EL (cell line): ENCODE measurements at places on chromosomes 13 and 19.

DNA sequence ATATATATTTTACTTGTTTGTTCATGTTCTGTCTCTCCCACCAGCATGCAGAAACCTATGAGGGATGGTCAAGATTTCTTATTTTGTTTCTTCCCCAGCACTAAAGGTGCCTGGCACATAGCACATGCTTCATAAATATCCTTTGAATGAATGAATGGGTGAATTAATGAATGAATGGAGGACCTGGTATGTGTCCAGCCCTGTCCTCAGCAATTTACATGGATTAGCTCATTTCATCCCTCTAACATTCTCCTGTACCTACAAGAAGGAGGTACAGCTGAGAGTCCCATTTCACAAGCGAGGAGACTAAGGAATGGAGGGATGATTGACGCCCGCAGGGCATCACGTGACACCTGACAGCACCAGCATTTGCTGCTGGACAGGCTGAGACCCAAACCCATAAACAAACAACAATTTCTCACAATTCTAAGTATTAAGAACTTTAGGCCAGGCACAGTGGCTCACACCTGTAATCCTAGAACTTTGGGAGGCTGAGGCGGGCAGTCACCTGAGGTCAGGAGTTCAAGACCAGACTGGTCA lies 6.8 kb upstream of the BCAT2 start:
- DNase-seq: no peak

DNA sequence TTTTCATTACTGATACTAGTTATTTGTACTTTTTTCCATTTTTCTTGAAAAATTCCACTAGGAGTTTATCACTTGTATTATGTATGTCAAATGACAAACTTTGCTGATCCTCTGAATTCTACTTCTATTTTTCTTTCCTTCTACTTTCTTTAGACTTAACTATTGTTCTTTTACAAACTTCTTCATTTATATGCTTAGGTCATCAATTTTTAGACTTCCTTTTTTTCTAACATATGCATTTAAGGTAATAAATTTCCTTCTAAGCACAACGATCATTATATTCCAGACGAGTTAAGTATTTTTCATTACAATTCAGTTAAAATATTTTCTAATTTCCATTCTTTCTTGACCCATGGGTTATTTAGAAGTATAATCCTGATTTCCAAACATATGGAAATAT lies 240.8 kb downstream of the NHLRC3 start:
- no peak for DNase-seq

DNA sequence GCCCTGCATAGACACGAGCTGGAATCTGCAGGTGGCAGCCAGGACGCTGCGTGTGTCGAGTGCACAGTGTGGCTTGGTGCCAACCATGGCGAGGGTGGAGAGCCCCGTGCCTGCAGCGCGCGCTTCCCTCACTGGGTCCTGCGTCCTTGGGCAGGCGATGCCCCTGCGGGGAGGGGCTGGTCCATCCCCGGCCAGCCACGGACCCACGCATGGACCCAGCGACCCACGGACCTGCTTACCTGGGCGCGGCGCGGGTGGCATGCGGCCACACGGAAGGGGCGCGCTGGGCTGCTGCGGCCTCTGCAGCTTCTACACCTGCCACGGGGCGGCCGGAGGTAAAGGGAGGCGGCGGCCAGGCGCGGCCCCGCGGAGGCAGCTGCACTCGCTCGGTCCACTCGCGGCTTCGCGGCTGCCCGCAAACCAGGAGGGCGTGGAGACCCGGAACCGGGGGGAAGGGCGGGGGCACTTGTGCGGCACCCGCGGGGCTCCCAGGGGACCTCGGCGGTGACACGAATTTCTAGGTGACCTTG lies 569 bp upstream of the MCF2L start:
- no peak for DNase-seq

DNA sequence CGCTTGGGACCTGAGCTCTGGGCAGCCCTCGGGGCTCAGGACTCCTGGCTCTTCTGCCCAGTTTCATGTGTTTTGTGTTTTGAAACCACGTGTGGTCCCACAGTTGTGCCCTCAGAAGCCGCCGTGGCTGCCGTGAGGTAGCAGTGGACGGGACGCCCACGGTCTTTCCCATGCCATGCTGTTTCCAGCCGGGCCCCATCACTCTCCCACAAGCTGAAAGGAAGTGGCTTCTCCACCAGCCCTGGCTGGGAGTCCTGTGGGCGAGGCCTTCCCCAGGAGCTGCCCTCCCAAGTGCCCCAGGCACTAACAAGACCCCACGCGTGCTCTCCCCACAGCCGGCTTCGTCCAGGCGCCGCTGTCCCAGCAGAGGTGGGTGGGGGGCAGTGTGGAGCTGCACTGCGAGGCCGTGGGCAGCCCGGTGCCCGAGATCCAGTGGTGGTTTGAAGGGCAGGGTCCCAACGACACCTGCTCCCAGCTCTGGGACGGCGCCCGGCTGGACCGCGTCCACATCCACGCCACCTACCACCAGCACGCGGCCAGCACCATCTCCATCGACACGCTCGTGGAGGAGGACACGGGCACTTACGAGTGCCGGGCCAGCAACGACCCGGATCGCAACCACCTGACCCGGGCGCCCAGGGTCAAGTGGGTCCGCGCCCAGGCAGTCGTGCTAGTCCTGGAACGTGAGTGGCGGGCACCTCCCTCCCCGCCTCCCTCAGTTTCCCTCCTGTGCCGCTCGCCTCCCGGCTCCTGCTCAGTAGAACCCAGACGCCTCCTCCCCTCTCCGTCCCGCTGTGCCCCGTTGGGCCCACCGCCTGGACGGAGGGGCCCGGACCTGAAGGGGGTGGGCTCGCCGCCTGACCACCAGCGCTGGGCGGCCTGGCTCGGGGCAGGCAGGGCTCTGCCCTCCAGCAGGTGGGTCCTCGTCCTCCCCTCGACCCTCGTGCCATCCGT lies 5.3 kb downstream of the BSG start:
- DNase-seq: no peak

- DNase-seq: peak; percentile 71
Measured at GRCh38 chr13:49669735-49670309, 21.5 kb downstream of the EBPL start.

DNA sequence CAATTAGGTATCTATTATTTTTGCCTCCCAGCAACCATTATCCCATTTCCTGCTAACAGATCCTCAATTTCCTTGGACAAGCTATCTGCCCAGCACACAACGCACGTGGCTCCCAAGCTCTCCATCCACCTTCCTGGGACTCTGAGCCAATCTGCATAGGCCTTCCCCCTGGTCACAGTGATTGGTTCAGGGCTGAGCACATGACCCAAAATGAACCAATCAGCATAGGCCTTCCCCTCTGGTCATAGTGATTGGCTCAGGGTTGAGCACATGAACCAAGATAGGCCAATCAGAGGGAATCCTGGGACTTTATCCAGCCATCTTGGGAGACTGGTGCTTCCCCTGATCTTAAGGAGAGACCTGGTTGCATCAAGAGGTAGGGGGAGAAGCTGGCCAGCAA lies 5.8 kb downstream of the CPAMD8 start:
- DNase-seq: peak; percentile 6

DNA sequence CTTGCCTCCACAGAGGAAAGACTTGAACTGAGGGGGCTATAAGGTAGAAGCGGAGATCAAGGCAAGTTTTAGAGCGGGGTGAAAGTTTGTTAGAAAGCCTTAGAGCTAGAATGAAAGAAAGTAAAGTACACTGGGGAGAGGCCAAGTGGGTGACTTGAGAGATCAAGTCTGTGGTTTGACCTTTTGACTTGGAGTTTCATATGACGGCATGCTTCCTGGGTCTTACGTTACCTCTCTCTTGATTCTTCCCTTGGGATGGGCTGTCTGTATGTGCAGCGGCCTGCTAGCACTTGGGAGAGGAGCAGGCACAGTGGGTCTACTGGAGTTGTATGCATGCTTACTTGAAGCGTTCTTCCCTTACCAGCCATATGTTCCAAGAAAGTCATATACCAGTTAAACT lies 1768.5 kb downstream of the PCDH9 start:
- DNase-seq: peak; percentile 25

- no peak for DNase-seq
Measured at GRCh38 chr13:111033172-111034130, 81.7 kb upstream of the ARHGEF7 start.
